ENCODE measurements at places on chromosomes 6 and 20.

- DNase-seq: no peak
Measured at GRCh38 chr20:63057171-63058117, 50.7 kb upstream of the BHLHE23 start.

DNA sequence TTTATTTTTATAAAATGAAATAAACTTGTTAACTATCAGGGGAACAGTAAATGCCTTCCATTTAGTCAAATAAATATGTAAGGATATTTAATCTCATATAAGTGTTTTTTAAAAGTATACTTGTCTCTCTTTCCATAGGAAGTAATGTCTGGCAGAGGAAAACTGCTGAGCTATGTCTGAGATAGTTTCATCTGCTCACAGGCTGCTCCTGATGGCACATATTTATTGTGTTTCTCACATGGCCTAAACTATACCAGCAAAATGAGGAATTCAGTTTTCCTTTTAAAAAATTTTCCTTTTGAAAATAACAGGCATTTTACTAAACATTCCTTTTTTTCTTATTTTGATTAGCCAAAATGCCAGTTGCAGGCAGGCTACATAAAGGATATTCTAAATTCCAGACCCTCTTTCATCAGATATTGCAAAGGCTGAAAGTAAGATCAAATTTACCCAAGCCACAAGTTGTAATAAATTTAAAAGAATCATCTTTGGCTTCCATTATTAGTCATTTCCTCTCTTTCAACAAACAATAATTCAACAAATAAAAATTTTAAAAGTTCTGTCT lies 60.1 kb upstream of the RNF146 start:
- no peak for DNase-seq

GRCh38 chr20:2845607-2846006 lies 5.1 kb downstream of the VPS16 start:
- DNase-seq: no peak

DNA sequence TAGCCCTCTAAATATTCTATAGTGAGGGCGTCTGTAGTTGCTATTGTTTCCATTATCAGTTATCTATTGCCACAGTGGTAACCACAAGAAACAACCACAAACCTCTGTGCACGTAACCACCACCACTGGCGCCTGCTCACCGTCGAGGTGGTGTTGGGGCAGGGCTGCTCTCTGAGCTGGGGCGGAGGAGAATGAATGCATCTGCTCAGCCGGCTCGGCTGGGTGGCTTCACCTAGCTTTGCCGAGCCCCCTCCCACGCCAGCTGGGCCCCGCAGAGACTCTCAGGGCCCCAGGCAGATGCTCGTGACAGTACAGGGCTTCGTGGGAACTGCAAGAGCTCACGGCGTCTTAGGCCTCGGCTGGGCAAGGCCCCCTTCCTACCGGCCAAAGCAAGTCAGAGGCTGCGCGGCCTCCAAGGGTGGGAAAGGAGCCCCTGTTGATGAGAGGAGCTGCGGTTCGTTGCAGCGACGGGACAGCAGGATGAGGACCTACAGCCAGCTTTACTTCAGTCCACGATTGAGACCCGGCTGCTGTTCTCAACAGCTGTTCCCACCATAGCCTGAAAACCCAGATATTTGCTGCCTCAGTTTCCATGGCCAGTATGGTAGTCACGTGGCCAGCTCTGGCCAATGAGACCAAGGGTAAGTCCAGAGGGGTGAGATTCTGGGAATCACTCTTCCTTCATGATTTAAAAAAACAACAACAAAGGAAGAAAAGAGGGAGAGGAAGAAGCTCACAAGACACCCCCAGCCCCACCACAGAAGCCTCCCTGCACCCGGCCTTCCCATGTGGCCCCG lies 120.2 kb upstream of the AFDN start:
- no peak for DNase-seq

- DNase-seq: peak; percentile 70
Measured at GRCh38 chr6:43086022-43086658, 10.0 kb downstream of the PTK7 start.

GRCh38 chr6:67792996-67793395 lies 842.1 kb upstream of the ADGRB3 start:
- no peak for DNase-seq

DNA sequence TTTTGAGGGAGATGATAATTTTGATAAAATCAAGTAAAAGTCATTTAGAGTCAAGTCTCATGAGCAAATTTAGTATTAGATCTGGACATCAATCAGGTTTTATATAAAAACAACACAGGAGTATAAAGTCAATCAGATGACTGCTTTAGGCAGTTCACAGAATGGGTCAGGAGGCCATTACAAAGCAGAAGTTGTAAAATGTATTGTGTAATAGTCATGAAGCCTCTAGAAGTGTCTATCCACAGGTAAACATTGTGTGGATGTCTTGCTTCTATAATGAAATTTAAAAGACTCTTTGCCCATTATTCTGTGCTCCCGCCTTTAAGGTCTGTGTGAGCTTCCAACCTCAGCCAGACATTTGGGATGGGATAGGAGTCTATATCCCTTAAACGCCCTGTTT lies 28.8 kb downstream of the MAP7 start:
- DNase-seq: no peak

Measured in A673 (cell line).